ENCODE measurements at places on chromosomes 11 and 22.

DNA sequence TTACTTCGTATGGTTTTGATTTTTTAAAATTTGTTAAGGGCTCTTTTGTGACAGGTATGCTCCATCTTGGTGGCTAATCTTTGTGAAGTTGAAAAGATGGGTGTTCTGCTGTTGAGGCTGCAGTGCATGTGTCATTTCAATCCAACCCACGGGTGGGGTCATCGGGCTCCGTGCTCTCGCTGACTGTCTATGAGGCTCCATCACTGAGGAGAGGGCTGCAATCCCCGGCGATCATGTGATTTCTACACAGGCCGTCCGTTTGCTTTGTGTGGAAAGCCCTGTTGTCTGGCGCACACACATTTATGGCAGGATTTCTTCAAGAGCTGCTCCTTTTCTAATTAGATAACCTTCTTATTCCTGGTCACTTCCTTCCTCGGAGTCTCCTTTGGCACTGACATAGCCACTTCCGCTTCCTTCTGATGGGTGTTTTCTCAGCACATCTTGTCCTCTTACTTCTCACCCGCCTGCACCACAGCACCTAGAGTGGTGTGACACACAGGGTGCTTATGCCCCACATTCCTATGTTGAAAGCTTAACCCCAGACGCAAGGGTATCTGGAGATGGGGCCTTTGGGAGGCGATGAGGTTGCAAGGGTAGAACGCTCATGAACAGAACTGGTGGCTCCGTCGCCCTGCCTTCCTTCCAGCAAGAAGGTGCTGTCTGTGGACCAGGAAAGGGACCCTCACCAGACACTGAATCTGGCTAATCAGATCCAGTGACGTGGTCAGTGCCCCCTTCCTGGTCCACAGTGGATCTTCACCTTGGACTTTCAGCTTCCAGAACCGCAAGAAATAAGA lies 9.4 kb downstream of the MOB2 start:
- no peak for DNase-seq

DNA sequence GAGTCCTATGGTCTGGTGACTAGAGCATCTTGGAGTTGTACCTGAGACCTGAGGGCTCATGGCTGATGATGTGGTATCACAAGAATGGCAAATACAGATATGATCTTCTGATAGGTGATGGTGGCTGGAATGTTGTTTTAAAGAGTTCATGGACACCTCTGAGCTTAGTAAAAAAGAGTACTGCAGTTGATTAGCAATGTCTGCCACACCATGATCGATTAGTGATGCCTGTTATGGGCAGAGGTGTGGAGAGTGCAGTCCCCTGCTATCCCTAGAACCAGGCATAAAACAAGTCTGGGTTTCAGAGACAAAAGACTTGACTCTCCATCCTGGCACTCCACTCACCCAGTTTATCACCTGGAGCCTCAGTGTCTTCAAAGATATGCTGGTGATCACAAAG lies 1.4 kb upstream of the BATF2 start:
- no peak for DNase-seq

DNA sequence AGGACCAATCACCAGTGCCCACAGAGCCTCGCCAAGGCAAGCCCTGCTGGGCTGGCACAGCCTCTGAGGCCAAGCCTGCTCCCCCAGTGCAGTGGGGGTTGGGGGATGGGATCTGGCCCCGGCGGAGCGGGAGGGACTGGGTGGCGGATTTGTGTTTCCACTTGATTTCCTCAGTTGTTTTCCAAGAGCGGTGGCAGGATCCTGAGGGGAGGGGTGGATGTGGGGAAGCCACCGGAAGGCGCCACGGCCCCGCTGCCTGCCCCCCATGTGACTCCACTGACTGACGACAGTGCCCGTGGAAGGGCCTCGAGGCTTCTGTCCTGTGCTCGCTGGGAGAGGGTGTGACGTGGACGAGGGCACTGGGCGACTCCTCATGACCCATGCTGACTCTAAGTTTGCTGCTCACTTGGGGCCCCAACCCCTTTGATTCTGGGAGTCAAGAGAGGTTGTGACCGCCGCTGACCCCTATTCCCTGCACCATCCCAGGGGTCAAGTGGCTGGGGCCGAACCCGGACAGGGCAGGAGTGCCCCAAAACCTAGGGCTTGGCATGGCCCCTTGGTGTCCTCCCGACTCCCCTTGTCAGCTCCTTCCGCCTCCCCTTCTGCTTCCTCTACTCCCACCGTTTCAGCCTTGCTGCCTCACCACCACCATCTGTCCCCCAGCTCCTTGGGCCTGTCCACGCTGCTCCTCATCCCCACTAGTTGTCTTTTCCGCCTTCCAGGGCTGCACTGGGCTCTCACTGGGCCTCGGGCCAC lies 23.5 kb upstream of the PICK1 start:
- no peak for DNase-seq

GRCh38 chr11:92268546-92268945 lies 43.9 kb downstream of the FAT3 start:
- DNase-seq, result no peak

DNA sequence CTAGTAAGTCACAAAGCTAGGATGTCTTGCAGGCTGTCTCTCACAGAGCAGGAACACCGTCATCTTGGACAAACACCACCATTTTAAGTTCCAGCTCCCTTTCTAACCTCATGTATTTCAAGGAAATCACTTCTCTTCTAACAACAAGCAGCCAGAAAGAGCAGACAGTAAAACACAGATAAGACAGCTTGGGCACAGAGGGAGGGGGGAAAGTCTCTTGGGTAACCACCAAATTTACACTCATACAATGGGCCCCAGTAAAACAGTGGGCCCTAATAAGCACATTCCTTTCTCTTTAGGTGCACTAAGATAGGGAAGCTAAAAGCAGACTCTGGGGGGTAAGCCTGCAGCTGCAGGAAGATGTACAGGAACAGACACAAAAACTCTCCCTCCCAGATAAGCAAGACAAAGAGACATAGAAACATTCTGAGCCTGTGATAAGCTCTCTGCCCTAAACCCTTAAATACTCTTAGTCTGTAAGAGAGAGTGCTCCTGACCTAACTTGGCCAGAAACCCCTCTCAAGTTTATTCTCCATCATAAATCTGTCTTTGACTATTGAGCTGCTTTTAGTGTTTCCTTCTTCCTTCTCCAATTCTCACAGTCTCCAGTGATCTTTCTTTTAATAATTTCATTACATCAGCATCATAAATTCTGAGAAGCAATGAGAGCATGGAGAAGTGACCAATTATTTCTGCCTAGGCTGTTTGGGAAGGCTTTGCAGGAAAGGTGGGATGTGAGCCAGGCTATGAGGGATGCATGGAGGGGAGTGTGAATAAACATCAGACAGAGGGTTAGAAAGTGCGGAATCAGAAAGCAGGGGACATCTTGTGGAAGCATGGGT lies 7.4 kb downstream of the OR10D3 start:
- DNase-seq, result no peak

GRCh38 chr11:123302751-123303195 lies 107.7 kb upstream of the CLMP start:
- peak; percentile 24 for DNase-seq

GRCh38 chr11:64862987-64863390 lies 15.4 kb downstream of the EHD1 start:
- no peak for DNase-seq

DNA sequence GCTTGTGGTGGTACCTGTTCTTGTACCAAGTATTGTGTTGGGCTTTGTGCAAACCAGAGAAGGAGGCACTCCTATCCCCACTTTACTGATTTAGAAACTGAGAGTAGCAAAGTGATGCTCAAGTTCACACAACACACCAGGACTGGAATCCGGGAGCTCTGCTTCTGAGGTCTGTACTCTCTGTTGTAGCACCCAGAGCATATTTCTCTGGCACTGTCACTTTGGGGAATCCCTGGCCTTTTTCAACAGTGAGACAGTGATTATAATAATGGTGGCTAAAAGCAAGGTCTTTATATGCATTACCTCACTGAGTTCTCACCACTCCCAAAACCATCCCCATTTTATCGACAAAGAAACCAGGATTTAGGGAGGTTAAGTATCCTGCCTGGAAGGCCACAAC lies 362.4 kb downstream of the TENM4 start:
- DNase-seq, result no peak

GRCh38 chr11:115766561-115766960 lies 262.3 kb upstream of the CADM1 start:
- no peak for DNase-seq

- DNase-seq, result no peak
Observed at GRCh38 chr11:129803533-129803932, 12.1 kb upstream of the TMEM45B start.

DNA sequence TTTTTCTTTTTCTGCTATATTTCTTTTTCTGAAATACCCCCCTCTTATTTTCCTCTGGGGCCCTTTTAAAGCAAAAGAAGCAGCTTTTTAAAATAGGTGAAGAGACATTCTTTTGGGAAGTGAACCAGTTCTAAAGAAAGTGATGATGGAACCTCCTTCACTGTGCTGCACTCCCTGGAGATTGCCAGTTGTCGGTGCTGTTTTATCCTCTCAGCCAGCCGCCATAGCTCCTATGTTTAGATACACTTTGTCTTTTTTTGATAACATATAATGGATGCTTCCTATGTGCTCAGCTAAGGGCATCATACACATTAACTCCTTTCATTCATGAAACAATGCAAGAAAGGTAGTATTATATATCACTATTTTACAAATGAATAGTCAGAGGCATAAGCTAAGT lies 14.0 kb downstream of the CFAP300 start:
- DNase-seq, result peak; percentile 48

- no peak for DNase-seq
Observed at GRCh38 chr11:110070176-110070575, 23.0 kb upstream of the ZC3H12C start.

GRCh38 chr11:126384449-126385070 lies 29.1 kb downstream of the ST3GAL4 start:
- no peak for DNase-seq

DNA sequence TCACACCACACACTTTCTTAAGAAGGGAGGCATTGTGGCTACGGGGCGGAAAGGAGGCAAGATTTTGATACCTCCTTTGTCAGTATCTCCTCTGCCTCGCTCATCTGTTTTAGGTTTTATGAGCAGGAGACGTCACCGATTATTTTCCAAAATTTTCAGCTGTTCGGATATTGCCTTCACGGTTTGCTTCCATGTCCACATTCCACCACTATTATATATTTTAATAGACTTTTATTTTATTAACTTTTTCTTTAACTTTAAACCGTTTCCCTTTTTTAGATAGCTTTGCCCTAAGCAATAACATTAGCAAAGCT lies 33.7 kb upstream of the CREB3L1 start:
- DNase-seq, result no peak

- no peak for DNase-seq
Observed at GRCh38 chr22:48366591-48366990, 1461.1 kb downstream of the BRD1 start.

GRCh38 chr11:12777208-12777874 lies 103.1 kb downstream of the TEAD1 start:
- peak; percentile 93 for DNase-seq

- DNase-seq, result peak; percentile 88
Observed at GRCh38 chr11:128501632-128502549, 85.5 kb downstream of the ETS1 start.

- peak; percentile 89 for DNase-seq
Observed at GRCh38 chr22:19799322-19800190, 39.0 kb downstream of the TBX1 start.

DNA sequence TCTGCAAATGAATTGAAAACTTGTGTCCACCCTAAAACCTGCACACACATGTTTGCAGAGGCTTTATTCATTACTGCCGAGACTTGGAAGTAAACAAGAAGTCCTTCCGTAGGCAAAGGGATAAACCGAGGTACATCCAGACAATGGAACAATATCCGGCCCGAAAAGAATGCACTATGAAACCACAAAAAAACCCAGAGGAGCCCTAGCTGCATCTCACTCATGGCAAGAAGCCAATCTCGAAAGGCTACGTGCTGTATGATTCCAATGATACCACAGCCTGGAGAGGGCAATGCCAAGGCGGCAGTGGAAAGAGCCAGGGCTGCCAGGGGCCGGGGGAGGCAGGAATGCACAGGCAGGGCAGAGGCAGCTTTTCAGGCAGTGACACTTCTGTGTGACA lies 3.2 kb upstream of the MRPL23 start:
- no peak for DNase-seq

- peak; percentile 81 for DNase-seq
Observed at GRCh38 chr11:47514825-47515647, 37.9 kb downstream of the CELF1 start.

GRCh38 chr22:19871023-19871844 lies 16.6 kb upstream of the GNB1L start:
- no peak for DNase-seq

DNA sequence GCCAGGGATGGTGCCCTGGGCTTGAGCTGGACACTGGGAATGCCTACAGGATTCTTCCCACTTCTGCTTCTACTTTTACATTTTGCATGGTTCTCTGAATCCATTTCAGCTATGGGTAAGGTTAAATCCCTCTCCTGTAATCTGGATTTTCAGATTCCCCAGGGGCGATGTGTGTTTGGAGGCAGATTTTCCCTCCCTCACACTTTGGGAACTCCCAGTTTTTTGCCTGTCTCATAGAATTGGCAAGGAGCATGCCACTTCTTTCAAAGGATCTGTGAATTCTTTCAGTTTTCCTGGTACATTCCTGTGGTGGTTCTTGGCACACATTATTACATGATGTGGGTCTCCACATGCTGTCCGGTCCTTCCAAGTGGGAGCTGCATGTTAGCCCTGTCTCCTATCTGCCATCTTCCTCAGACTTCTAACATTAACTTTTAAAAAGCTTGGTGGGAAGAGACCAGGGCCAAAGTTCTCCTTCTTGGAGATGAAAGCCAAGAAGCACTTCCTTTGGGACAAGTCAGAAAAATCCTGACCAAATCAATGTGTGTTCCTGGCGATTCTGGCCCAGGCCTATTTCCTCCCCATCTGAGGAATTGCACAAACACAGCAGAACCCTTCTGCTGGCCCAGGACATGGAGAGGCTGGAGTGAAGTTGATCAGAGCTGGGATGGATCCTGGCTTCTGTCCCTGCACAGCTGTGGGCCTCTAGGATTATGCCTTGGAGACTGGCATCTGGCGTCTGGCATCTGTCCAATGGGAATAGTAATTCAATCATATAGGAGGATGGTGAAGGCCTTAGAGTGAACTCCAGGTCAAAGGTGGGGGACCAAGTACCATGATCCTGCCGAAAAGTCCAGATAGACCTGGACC lies 5.4 kb upstream of the APOL2 start:
- DNase-seq, result no peak

GRCh38 chr11:10492084-10492483 lies 37.0 kb downstream of the AMPD3 start:
- DNase-seq, result no peak

DNA sequence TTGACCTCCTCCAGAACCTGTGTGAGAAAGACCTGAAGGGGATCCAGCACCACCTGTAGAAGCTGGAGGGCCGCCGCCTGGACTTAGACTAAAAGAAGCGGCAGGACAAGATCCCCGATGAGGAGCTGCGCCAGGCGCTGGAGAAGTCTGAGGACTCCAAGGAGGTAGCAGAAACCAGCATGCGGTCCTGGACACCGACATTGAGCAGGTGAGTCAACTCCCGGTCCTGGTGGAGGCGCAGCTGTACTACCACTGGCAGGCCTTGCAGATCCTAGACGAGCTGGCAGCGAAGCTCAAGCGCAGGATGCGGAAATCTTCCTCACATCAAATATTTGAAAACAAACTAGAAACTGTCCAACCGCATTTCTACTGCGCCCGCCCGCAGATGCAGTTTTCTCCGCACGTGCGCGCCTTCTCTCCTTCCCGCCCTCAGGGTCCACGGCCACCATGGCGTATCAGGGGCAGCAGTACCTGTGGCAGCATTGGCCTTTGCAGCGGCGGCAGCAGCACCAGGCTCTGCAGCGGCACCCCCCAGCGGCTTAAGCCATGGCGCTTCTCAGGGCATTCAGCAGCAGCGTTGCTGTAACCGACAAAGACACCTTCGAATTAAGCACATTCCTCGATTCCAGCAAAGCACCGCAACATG lies 10.2 kb downstream of the CLDN25 start:
- DNase-seq, result no peak

GRCh38 chr11:1765871-1766718 lies 2.4 kb upstream of the CTSD start:
- DNase-seq, result no peak

Measured in fibroblast of villous mesenchyme (primary cell).